ENCODE measurements at places on chromosomes 16 and 17. TPM values are rescaled to one million over a fixed set of nuclear protein-coding genes. Genes with fewer than 3 reads are reported as not detected.

The ZDHHC1 gene
- 6.4 TPM for total RNA-seq

The NME3 gene
- total RNA-seq = 54.8 TPM

The ZFP90 gene
- 26.4 TPM for total RNA-seq

The NHLRC4 gene
- 1.5 TPM for total RNA-seq

The ACAP1 gene
- 0.09 TPM for total RNA-seq

The SEZ6 gene
- total RNA-seq = not detected

The LAT gene
- total RNA-seq = 1.5 TPM

The SBK1 gene
- total RNA-seq = not detected

The KCNG4 gene
- total RNA-seq = not detected

The CLEC18B gene
- 3.9 TPM for total RNA-seq

The AOC3 gene
- 0.30 TPM for total RNA-seq

The PIK3R5 gene
- not detected for total RNA-seq

The ACOX1 gene
- 71.0 TPM for total RNA-seq

The SP6 gene
- total RNA-seq = 0.09 TPM

The PHB1 gene
- total RNA-seq = 114 TPM

The SLFN11 gene
- total RNA-seq = 30.3 TPM

The MMP28 gene
- total RNA-seq = 1.3 TPM

The GDPD3 gene
- 0.78 TPM for total RNA-seq

The CYB561 gene
- 27.9 TPM for total RNA-seq

The MAP2K6 gene
- total RNA-seq = 0.37 TPM

The CCL18 gene
- not detected for total RNA-seq

The KRT27 gene
- total RNA-seq = not detected

The KRTAP1-1 gene
- not detected for total RNA-seq

The WNK4 gene
- total RNA-seq = 1.5 TPM

The PRAC1 gene
- total RNA-seq = not detected

The ABCC12 gene
- total RNA-seq = not detected

The KCNH4 gene
- not detected for total RNA-seq

The KIF19 gene
- total RNA-seq = not detected

The EVI2A gene
- 0.09 TPM for total RNA-seq

The SHBG gene
- total RNA-seq = 0.37 TPM

The FBXO39 gene
- 0.14 TPM for total RNA-seq

The IL34 gene
- 1.9 TPM for total RNA-seq

The CLTC gene
- total RNA-seq = 956 TPM

The DOC2A gene
- not detected for total RNA-seq

The KCNJ18 gene
- not detected for total RNA-seq

The JMJD8 gene
- total RNA-seq = 39.6 TPM

The BIRC5 gene
- 4.8 TPM for total RNA-seq

The WRAP53 gene
- total RNA-seq = 3.0 TPM

The EPX gene
- total RNA-seq = not detected

The CD7 gene
- total RNA-seq = not detected

Measured in smooth muscle cell of the umbilical artery (primary cell).